ENCODE measurements at places on chromosomes 13 and 19. TPM values are rescaled to one million over a fixed set of nuclear protein-coding genes. Genes with fewer than 3 reads are reported as not detected.

DNA sequence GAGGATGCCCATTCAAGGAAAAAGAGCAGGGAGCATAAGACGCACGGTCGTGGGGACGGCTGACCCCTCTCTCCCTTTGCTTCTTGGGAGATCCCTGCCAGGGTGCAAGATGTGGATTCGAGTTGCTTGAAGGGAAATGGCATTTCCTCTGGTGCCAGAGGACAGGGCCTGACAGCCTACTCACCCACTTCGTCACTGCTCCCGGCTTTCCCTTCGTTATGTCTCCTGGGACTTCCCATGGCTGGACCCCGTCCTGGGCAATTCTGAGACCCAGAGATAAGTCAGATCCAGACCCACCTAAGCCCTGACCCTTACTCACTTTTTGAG lies 1.2 kb downstream of the TBC1D17 start:
- no peak overlapping the region for H3K4me3 ChIP-seq
- peak overlapping the region; percentile 98 for H3K27ac ChIP-seq
- peaks cover 28% of the 10 kb centered on the region for H3K4me1 ChIP-seq
- H3K27me3 ChIP-seq: no peaks in the 10 kb centered on the region
- DNase-seq: no peak

DNA sequence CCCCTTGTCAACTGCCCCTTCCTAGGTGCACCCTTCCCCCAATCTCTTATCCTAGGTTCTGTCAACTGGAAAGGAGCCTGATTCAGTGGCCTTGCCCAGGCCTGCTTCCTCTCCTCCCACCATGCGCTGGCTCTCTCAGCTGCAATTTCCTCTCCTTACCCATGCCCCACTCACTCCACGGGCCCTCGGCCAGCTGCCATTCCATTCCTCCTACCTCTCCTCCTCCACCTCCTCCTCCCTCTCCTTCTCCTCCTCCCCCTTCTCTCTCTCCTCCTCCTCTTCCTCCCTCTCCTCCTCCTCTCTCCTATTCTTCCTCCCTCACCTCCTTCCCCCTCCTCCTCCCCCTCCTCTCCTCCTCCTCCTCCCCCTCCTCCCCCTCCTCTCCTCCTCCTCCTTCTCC lies 9.6 kb upstream of the TIMM44 start:
- H3K4me1 ChIP-seq: no peaks in the 10 kb centered on the region
- H3K27ac ChIP-seq: no peak overlapping the region
- no peak overlapping the region for H3K4me3 ChIP-seq
- DNase-seq: no peak
- H3K27me3 ChIP-seq: no peaks in the 10 kb centered on the region
- H3K36me3 ChIP-seq: no peaks in the 10 kb centered on the region

GRCh38 chr13:74316547-74316946 lies 182.3 kb upstream of the KLF12 start:
- H3K36me3 ChIP-seq: no peaks in the 10 kb centered on the region
- DNase-seq: no peak
- no peaks in the 10 kb centered on the region for H3K27me3 ChIP-seq
- no peaks in the 10 kb centered on the region for H3K4me1 ChIP-seq

The LILRA2 gene
- not detected for total RNA-seq

The CGB2 gene
- not detected for total RNA-seq

The CA11 gene
- 13.3 TPM for total RNA-seq

DNA sequence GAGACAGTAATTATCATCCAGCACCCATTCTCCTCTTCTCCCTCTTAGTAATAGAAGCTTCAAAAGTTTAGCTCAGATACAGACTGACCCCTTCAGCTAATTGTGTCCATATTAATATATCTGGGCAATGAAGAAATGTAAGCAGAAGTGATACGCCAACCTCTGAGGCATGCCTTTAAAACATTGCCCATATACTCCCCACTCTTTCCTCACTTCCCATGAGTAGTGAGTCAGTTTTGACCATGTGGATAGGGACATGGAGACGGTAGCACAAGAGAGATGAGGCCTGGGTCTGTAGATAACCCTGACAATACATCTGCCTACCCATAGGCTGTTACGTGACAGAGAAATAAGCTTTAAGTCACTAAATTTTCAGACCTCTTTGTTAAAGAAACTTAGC lies 147.6 kb downstream of the KCTD12 start:
- no peak overlapping the region for H3K4me3 ChIP-seq
- no peak for DNase-seq
- H3K27ac ChIP-seq: no peak overlapping the region
- H3K27me3 ChIP-seq: no peaks in the 10 kb centered on the region

DNA sequence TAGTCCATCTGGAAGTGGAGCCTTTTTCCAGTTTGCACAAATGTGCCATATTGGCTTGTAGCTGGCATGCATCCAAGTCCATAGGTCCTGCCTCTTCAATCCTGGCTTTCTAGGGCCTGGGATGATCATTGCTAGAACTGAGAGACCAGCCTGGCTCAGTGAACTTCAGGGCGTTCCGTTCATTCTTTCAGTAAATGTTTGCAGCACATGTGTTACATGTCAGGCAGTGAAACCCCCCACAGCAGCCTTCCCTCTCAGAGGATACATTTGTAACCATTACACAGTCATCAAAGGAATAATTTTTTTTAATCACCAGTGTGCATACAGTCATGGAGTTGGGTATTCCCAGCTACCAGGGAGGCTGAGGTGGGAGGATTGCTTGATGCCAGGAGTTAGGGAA lies 9.7 kb downstream of the FUT2 start:
- H3K36me3 ChIP-seq: peaks cover 6% of the 10 kb centered on the region
- no peaks in the 10 kb centered on the region for H3K27me3 ChIP-seq
- DNase-seq: no peak
- H3K27ac ChIP-seq: no peak overlapping the region
